ENCODE measurements at places on chromosomes 3 and 15. TPM values are rescaled to one million over a fixed set of nuclear protein-coding genes. Genes with fewer than 3 reads are reported as not detected.

DNA sequence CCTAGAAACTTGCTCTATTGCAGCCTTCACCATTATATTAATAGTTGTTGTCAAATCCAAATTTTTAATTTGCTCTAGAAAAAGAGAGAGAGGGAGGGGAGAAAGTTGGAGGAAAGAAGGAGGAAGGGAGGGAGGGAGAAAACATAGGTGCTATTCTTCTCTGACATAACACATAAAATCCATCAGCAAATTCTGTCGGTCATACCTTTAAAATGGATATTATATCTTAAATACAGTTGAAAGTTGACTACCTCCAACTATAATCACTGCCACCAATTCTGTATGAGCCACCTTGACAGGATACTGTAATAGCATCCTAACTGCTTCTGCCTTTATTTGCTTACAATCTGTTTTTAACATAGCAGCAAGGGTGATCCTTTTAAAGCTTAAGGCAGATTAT lies 314.7 kb upstream of the ALCAM start:
- no peak for DNase-seq

GRCh38 chr3:149883134-149883533 lies 70.1 kb downstream of the RNF13 start:
- no peak for DNase-seq

DNA sequence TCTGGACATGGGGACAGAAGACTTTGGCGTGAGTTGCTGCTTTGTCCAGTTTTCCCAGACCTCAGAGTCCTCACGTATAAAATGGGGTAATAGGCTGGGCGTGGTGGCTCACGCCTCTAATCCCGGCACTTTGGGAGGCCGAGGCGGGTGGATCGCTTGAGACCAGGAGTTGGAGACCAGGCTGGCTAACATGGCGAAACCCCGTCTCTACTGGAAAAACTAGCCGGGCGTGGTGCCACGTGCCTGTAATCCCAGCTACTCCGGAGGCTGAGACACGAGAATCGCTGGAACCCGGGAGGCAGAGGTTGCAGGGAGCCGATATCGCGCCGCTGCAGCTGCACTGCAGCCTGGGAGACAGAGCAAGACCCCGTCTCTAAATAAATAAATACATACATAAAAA lies 22.7 kb upstream of the IGF1R start:
- DNase-seq: no peak

DNA sequence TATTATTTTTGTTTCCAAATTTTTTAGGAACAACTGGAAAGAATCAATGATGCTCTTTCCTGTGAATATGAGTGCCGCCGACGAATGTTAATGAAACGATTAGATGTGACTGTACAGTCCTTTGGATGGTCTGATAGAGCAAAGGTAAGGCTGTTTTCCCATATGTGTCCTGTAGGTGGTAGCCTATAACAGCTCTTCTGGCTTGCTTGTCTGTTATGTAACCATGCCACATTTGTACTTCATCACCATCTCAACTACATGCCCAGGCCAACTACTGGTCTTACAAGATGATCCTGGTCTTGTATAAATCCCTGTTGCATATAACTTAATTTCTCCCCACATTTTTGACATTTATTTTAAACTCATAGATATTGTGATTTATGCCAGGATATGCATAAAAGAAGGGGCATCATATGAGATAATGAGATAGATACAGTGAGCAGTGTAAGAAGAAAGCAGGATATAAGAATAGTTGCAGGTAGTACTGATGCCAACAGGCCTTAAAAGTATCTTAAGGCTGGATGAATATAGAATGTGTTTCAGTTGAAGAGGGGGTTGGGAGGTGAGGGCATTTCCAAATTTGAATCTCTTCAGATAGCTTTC lies 20.3 kb downstream of the FAM98B start:
- peak; percentile 13 for DNase-seq

The MME gene
- 14.4 TPM for total RNA-seq

Data from Calu3 (cell line).